Type B pancreatic cell (in vitro differentiated cells): ENCODE measurements at places on chromosomes 5 and 9. TPM values are rescaled to one million over a fixed set of nuclear protein-coding genes. Genes with fewer than 3 reads are reported as not detected.

The TEK gene
- 0.63 and 0.74 TPM in 2 replicates for total RNA-seq

The SMIM32 gene
- 12.8 and 17.0 TPM in 2 replicates for total RNA-seq

The TSSK1B gene
- total RNA-seq = 0.12 and 0.24 TPM in 2 replicates

The ZNF454 gene
- total RNA-seq = 0.12 TPM in 1 of 2 replicates, not detected in the other

The ADGRD2 gene
- total RNA-seq = 0.21 and 0.31 TPM in 2 replicates

The QRFP gene
- total RNA-seq = not detected in 2 replicates

The KCNV2 gene
- total RNA-seq = not detected in 2 replicates

The GPR21 gene
- total RNA-seq = 0.46 and 1.1 TPM in 2 replicates

The LRRC26 gene
- total RNA-seq = 0.77 and 1.4 TPM in 2 replicates

The CCL27 gene
- 0.43 and 1.1 TPM in 2 replicates for total RNA-seq

The PCDHGA3 gene
- 0.27 and 2.3 TPM in 2 replicates for total RNA-seq

The PCDHA1 gene
- 0.45 TPM in 1 of 2 replicates, not detected in the other for total RNA-seq

The ISOC1 gene
- total RNA-seq = 26.3 and 30.0 TPM in 2 replicates

- peaks cover 4% of the 10 kb centered on the region for H3K36me3 ChIP-seq
- peak overlapping the region; percentile 3 for H3K4me3 ChIP-seq
- peak overlapping the region; percentile 77 for H3K27ac ChIP-seq
- peaks cover 14% of the 10 kb centered on the region for H3K27me3 ChIP-seq
Observed at GRCh38 chr5:178667688-178668087, 40.8 kb upstream of the CLK4 start.

DNA sequence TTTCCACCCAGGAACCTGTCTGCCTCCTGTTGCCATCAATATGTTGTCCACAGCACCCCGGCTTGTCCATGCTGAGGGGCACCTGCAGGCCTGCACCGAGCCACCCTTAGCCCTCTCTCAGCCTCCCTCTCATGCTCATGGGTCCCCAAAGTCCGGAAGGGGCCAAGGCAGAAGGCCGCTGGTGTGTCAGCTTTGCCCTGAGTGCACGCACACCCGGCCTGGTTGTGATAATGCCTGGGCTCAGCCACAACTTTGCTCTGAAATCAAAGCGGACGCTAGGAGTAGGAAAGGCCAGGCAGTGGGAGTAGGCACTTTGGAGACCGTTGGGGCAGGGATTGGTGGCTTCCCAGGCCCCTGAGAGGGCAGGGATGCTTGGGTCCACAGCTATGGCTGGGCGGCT lies 201.8 kb upstream of the NUDT12 start:
- H3K27ac ChIP-seq = no peak overlapping the region
- H3K4me1 ChIP-seq = no peaks in the 10 kb centered on the region
- no peak for DNase-seq
- H3K4me3 ChIP-seq = no peak overlapping the region
- no peaks in the 10 kb centered on the region for H3K36me3 ChIP-seq

- H3K4me1 ChIP-seq = no peaks in the 10 kb centered on the region
- no peaks in the 10 kb centered on the region for H3K27me3 ChIP-seq
- H3K27ac ChIP-seq = no peak overlapping the region
- H3K36me3 ChIP-seq = no peaks in the 10 kb centered on the region
- no peak for DNase-seq
Observed at GRCh38 chr9:111622626-111623025, 8.5 kb upstream of the DNAJC25 start.

GRCh38 chr5:13809921-13810320 lies 134.6 kb downstream of the DNAH5 start:
- H3K27me3 ChIP-seq = peaks cover under 1% of the 10 kb centered on the region
- no peak overlapping the region for H3K27ac ChIP-seq
- no peaks in the 10 kb centered on the region for H3K4me1 ChIP-seq
- H3K4me3 ChIP-seq = no peak overlapping the region

DNA sequence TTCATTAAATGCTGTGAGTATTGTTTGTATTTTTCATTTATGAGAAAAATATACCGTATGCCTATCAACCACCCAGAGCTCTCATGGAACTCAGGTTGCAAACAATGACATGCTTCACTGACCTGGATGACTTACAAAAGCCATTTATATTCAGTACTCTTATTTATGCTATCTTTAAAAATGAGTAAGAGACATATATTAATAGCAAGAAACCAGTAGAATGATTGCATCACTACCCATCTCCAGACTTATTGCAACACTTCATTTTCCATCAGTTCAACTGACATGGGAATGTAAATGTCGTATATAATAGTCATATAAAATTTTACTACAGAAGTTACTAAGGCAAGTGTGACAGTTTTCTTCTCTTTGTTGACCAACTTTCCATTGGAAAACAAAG lies 69.1 kb downstream of the OTP start:
- no peak overlapping the region for H3K27ac ChIP-seq
- no peaks in the 10 kb centered on the region for H3K4me1 ChIP-seq
- H3K4me3 ChIP-seq = no peak overlapping the region

GRCh38 chr9:87581949-87582637 lies 84.4 kb downstream of the DAPK1 start:
- peak overlapping the region; percentile 34 for H3K27ac ChIP-seq
- peaks cover 61% of the 10 kb centered on the region for H3K4me1 ChIP-seq
- H3K27me3 ChIP-seq = no peaks in the 10 kb centered on the region
- H3K4me3 ChIP-seq = peak overlapping the region; percentile 52
- no peak for DNase-seq
- H3K36me3 ChIP-seq = peaks cover 17% of the 10 kb centered on the region

GRCh38 chr5:17172791-17173190 lies 44.6 kb upstream of the BASP1 start:
- H3K36me3 ChIP-seq = no peaks in the 10 kb centered on the region
- H3K4me3 ChIP-seq = no peak overlapping the region
- H3K27me3 ChIP-seq = no peaks in the 10 kb centered on the region
- DNase-seq = no peak

- no peaks in the 10 kb centered on the region for H3K4me1 ChIP-seq
- H3K36me3 ChIP-seq = no peaks in the 10 kb centered on the region
- no peak overlapping the region for H3K27ac ChIP-seq
- peaks cover 59% of the 10 kb centered on the region for H3K27me3 ChIP-seq
Observed at GRCh38 chr5:180658774-180659564, 9.6 kb upstream of the FLT4 start.

DNA sequence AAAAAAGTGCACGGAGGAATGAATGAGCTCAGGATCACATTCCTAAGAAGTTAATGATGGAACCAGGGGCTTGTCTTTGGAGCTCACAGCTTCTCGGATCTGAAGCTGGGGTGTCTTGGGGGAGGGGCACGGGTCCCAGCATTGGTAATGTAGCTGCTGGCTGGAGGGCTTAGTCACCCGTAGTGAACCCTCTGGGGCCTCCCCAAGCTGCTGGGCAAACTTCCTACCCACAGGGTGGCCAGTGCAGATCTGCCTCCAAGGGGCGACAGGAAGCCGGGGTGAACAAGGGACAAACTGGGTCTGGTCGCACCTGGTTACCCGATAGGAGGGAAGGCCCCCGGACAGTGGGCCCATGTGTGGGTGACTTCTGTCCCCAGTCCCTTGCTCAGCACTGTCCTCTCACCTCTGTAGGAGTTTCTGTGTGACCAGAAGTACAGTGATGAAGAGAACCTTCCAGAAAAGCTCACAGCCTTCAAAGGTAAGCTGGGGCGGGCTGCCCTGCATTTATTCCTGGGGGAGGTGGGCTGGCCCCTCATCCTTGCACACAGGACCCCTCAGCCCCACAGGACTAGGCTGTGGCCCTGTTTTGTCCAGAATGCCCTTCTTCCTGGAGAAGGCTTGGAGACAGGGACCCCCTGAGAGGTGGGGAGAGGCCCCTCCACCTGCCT lies 14.1 kb upstream of the NUP214 start:
- no peak overlapping the region for H3K27ac ChIP-seq
- H3K36me3 ChIP-seq = peaks cover 3% of the 10 kb centered on the region
- peaks cover 9% of the 10 kb centered on the region for H3K4me1 ChIP-seq
- no peak for DNase-seq
- H3K4me3 ChIP-seq = no peak overlapping the region

DNA sequence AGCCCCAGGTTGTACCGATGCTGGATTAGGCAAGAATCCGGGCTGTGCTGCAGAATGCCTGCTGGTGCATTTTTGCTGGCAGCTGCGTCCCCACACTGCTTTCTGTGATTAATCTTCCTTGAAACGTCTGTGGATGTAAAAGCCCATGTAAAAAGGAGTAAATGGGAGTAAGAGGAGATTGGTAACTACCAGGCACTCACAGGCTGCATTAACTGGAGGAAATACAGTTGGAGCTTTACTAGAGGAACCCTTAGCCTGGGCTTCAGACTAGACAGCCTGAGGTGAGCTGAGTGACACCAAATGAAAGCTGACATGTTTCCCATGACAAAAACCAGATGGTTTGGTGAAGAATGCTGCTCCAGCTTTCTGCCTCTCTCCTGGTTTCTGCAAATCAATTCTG lies 190.4 kb upstream of the GAS1 start:
- H3K4me3 ChIP-seq = peak overlapping the region; percentile 19
- H3K36me3 ChIP-seq = peaks cover 8% of the 10 kb centered on the region
- peaks cover 29% of the 10 kb centered on the region for H3K4me1 ChIP-seq
- peaks cover 41% of the 10 kb centered on the region for H3K27me3 ChIP-seq
- DNase-seq = no peak

DNA sequence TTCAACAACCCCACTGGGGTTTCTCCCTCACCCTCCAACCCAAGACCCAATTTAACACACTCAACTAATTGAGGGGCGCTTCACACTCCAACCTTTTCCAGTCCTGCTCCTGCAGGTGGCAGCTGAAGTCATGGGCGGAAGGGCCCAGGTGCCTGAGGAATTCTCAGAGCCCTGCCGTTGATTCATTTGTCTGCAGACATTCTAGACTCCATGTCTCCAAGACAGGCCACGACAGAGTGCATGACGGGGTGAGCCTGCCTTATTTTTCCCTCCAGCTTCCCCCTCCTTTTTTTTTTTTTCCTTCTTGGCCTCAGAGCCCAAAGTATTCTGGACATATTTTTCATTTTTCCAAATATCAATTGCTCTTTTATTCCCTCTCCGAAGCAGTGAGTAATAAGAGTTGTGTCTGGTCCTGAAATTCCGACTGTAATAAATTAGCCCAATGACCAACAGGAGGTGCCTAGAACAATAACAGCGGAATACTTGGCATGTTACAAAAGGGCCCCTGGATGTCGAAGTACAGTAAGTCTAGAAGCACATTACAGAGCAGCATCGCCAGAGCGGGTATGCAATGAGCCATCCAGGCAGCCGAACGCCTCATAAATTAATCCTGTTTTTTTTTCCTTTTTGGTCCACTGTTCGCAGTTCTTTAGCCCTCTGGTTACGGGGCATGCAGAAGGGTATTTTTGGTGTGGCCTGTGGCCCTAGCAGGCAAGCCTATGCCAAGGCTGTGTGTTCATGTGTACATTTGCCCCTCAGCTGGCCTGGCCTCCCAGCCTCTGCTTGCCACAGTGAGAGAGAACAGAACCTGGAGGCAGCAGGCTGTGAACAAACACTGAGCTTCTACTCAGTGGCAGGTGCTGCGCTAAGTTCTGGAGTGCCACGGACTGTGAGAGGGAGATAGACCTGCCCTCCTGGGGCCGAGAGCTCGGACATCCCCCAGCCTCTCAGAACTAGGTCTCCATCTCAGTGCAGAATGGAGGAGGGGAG lies 8.6 kb upstream of the SMIM23 start:
- no peak overlapping the region for H3K27ac ChIP-seq
- H3K4me3 ChIP-seq = no peak overlapping the region
- H3K36me3 ChIP-seq = no peaks in the 10 kb centered on the region
- H3K4me1 ChIP-seq = peaks cover 4% of the 10 kb centered on the region
- no peak for DNase-seq
- H3K27me3 ChIP-seq = peaks cover 2% of the 10 kb centered on the region

- no peak for DNase-seq
- H3K27me3 ChIP-seq = peaks cover 27% of the 10 kb centered on the region
- no peak overlapping the region for H3K4me3 ChIP-seq
- no peaks in the 10 kb centered on the region for H3K36me3 ChIP-seq
- H3K4me1 ChIP-seq = no peaks in the 10 kb centered on the region
Observed at GRCh38 chr5:175687231-175687701, 29.4 kb downstream of the HRH2 start.

- no peak for DNase-seq
- no peaks in the 10 kb centered on the region for H3K36me3 ChIP-seq
- H3K4me3 ChIP-seq = no peak overlapping the region
- H3K27ac ChIP-seq = no peak overlapping the region
- H3K4me1 ChIP-seq = no peaks in the 10 kb centered on the region
- H3K27me3 ChIP-seq = no peaks in the 10 kb centered on the region
Observed at GRCh38 chr5:98365126-98365525, 408.3 kb upstream of the RGMB start.

- no peaks in the 10 kb centered on the region for H3K27me3 ChIP-seq
- peaks cover 46% of the 10 kb centered on the region for H3K4me1 ChIP-seq
- no peak for DNase-seq
- H3K27ac ChIP-seq = no peak overlapping the region
- peaks cover 3% of the 10 kb centered on the region for H3K36me3 ChIP-seq
Observed at GRCh38 chr9:27337833-27338526, 41.0 kb upstream of the EQTN start.

DNA sequence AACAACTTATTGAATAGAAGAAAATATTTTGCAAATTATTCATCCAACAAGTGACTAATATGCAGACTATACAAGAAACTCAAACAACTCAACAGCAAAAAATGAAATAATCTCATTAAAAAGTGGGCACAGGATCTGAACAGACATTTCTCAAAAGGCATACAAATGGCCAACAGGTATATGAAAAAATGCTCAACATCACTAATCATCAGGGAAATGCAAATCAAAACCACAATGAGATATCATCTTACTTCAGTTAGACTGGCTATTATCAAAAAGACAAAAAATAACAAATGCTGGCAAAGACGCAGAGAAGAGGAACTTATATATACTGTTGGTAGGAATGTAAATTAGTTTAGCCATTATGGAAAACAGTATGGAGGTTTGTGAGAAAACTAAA lies 1.8 kb upstream of the AMACR start:
- peak overlapping the region; percentile 95 for H3K27ac ChIP-seq
- DNase-seq = no peak
- no peaks in the 10 kb centered on the region for H3K36me3 ChIP-seq

DNA sequence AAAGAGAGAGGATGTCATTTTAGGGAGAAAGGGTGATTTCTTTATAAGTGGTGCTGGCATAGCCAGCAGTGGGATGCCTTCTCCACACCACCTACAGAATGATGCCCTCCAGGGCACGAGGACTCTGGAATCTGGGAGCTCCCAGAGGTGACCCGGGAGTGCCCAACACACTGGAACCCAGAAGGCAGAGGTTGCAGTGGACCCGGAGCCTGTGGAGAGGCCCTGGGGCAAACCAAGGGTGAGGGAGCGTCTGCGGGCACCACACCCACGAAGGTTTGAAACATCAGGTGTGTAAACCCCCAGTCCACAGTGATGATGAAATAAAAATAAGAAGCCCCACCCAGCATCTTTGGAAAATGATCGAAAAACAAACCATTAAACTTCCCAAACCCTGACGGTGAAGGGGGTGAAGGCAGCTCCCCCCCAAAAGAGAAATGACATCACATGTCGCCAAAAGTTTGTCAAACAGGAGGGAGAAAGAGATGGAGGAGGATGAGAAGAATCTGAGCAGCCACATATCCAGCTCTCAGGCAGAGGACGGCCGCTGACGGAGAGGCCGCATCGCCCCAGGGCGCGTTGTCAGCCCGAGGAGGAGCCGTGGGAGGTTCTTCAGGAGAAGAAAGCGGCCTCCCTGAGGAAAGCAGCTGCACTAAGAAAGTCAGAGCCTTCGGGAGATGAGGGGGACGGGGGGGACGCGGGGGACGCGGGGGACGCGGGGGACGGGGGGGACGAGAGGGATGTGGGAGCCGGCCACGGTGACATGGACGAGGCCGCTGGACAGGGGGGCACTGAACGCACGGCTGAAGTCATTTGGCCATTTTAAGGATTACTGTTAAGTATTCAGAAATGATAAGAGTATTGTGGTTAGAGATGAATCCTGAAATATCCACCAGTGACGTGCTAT lies 43.1 kb upstream of the NSMF start:
- peaks cover 5% of the 10 kb centered on the region for H3K4me1 ChIP-seq
- H3K27ac ChIP-seq = peak overlapping the region; percentile 91
- H3K4me3 ChIP-seq = peak overlapping the region; percentile 77
- H3K27me3 ChIP-seq = peaks cover 7% of the 10 kb centered on the region
- H3K36me3 ChIP-seq = no peaks in the 10 kb centered on the region

GRCh38 chr5:91225848-91226686 lies 157.1 kb downstream of the ARRDC3 start:
- DNase-seq = no peak
- H3K27me3 ChIP-seq = no peaks in the 10 kb centered on the region
